ENCODE measurements at places on chromosomes 16 and 17. TPM values are rescaled to one million over a fixed set of nuclear protein-coding genes. Genes with fewer than 3 reads are reported as not detected.
A peak's percentile ranks its signal among the peaks of the same experiment; 100 is the strongest.

DNA sequence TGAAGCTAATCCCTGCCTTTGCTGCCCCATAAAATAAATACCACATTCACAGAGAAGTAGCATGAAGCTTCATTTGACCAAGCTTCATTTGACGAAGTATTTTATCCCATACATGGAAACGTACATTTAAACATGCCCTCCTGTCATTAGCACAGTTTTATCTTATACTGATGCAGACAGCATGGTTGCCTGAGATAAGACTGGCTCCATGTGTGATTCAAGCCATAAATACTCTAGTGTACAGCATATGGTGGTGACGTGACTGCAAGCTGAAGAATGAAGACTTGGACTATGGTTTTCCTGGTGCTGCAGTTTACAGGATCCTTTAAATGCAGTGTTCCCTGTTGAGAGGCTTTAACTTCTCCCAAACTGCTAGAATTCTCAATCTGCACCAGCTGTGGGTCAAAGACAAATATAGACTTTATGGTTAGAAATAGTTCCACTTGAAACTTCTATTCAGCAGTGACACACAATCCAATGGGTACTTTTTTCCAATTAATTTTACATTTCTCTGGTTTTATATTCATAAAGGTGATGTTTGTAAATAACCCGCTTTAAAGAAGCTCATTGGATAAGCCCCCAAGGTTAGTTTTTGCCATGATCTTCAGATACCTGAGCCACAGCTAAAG is 64.9 kb downstream of the CYB561 start:
- DNase-seq: no peak

The HOXB1 gene
- total RNA-seq: not detected

DNA sequence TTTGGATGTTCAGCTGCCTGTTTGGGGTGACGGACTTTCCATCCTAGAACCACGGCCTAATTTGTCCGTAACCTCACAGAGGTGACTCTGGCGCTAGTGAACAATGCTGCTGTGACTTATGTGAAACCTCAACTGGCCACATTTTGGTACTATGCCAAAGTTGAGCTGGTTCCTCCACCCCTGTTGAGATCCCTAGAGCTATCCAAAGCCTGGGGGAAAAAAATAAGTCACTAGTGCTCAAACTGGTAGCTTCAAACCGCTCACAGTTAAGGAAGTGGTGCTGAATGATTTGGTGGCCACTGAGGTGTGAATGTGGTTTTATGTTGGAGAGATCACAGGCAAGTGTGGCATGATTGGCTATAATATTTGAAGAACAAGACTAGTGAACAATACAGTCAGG is 11.3 kb upstream of the TUBG2 start:
- DNase-seq: no peak

The PTX4 gene
- total RNA-seq: not detected

The CLDN7 gene
- 1.0 TPM for total RNA-seq

The CDH1 gene
- total RNA-seq: not detected

DNA sequence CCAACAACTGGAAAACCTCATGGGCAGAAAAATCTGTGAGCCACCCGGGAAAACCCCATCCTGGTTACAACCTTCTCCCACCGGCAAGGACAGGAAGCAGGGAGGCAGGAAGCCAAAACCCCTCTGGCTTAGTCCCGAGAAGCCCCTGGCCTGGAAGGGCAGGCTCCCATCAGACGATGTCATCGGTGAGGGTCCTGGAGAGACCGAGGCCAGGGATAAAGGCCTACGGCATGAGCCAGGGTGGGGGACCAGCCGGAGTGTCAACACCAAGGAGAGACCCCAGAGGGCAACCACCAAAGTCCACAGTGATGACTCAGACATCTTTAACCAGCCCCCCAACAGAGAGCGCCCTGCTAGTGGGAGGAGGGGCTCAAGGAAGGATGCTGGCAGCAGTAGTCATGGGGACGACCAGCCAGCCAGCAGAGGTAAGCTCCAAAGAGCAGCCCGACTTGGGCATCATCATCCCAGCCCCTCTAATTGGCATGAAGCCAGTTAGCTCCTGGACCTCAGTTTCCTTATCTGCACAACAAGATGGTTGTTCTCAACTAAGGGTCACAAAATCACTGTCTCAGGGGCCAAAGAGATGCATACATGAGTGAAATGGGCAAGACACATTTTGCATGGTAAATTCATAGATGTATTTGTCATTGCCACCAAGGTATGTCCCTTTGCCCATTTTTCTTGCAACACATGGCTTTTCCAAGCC is 190.7 kb downstream of the KATNIP start:
- no peak for DNase-seq

The KRTAP3-1 gene
- total RNA-seq: not detected

The ACAP1 gene
- 12.2 TPM for total RNA-seq

The SLC43A2 gene
- total RNA-seq: 70.5 TPM

DNA sequence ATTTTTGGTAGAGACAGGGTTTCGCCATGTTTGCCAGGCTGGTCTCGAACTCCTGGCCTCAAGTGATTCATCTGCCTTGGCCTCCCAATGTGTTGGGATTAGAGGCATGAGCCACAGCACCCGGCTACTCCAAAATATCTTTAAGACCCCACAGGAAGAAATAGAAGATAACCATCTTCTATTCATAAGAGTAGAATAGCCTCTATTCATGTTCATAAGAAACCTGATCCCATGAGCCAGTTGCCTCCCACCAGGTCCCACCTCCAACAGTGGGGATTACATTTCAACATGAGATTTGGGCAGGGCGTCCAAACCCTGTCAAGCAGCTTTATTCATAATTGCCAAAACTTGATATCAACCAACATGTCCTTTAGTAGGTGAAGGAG is 13.9 kb upstream of the TMC7 start:
- DNase-seq: no peak

DNA sequence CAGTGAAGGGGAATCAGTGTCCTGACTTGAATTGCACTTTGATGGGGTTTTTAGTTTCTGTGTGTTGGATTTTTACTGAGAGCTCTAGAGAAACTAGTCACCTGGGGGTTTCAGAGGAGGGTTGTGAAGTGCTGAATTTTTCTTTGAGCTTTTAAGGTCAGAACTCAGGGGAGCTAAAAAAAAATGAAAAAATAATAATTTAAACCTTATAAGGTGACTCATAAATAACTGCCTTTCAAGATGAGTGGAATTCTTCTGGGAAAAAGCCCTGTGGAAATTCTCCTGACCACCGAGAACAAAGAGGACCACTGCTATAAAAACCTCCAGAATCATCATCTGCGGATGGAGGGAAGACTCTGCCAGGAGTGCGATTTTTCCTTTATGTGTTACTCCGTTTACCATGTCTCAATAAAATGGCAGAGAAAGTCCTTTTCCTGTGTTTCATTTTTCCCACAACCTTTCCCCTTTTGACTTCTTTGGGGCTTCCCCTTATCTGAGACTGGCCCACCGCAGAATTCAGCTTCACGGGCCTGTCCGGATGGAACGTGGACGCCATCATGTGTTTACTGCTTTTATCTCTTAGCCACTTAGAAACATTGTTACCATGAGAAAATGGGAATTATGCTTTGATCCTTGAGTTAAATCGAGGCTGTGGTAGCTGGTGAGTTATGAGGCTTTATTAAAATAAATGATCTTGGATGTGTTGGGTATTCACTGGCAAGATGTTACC is 39.7 kb downstream of the RPTOR start:
- DNase-seq: no peak

DNA sequence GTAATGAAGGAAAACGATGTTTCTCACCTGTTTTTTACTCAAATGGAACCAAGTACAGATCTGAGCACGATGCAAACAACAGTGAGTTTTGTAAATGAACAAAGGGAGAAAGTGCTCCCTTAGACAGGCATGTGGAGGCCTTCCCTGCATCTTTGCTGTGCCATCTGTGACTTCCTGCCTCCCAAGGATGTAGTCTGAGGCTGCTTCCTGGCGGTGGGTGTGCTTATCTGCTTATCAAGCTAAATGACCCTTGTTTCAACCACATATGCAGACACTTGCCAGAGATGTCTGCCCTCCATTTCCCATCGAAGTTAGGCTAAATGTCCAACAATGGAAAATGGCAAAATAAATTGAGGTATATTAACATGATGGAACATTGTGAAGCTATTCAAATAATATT is 34.6 kb downstream of the RGS9 start:
- no peak for DNase-seq

The CYB561 gene
- total RNA-seq: 1.5 TPM

The CEP112 gene
- 17.6 TPM for total RNA-seq

- no peak for DNase-seq
These were observed 341.0 kb upstream of the EEF2KMT start for GRCh38 chr16:5438591-5438990.

DNA sequence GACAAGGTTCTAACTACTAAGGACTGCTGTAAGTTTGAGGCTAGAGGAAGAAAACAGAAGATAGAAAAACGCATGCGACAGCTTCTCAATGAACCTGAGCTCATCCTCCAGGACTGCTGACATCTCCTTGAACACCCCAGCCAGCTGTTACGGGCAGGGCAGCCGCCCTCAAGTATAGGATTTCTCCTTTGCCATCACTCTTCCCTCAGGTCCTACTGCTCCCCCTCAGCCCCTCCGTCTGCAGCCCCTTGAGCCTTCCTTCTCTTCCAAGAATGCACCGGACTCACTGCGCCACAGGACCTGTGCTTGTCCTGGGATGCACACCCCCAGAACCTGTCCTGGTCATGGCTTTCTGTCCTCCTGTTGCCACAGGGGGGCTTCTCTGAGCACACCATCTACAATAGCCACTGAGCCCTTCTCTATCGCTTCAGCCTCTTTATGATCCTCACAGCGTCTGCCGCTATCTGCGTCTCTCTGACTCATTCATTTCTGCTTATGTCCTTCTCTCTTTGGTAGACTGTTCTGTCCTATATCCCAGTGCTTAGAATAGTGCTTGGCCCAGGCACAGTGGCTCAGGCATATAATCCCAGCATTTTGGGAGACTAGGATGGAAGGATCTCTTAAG is 15.7 kb upstream of the XYLT2 start:
- no peak for DNase-seq

The C1QTNF8 gene
- not detected for total RNA-seq

The HOXB5 gene
- total RNA-seq: 0.71 TPM

The ITGAD gene
- total RNA-seq: not detected

- DNase-seq: no peak
These were observed 9.9 kb downstream of the CASC3 start for GRCh38 chr17:40150276-40150675.

DNA sequence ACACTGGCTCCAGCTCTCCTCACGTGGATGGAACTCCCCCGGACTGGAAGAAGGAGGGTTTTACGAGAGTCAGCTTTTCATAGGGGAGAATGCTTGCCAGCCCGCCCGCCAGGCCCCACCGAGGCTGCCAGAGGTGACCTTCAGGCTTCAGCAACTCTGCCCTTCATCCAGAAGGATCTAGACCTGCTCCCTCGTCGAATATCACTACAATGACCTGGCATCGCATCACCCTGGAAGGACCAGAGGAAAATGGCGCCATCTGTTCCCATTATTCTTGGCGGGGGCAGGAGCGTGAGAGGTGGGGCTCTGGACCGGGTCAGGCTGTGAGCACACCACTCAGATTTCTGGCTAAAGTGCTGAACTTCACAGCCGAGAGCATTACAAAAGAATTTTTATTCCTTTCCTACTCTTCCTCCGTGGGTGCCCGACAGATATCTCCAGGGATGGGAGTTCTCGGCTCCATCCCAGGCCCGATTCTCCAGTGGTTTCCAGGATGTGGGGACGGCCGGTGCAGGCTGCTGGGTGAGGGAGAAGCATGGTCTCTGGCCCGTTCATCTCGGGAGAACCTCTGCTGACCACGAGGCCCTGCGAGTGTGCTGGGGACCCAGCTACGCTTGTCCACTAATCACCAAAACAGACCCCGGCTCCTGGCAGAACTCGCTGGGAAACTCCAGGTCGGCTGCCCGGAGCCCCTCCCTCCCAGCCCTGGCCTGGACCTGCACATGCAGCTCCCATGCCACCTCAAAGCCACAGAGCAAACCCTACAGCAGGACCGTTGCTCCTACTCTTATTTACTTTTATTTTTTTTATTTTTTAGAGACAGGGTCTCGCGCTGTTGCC is 36.8 kb upstream of the ZNF469 start:
- peak; percentile 28 for DNase-seq

- no peak for DNase-seq
These were observed 476.9 kb upstream of the CDH5 start for GRCh38 chr16:65889533-65889966.
